ENCODE measurements at places on chromosomes 2 and 18. TPM values are rescaled to one million over a fixed set of nuclear protein-coding genes. Genes with fewer than 3 reads are reported as not detected.
A peak's percentile ranks its signal among the peaks of the same experiment; 100 is the strongest.

DNA sequence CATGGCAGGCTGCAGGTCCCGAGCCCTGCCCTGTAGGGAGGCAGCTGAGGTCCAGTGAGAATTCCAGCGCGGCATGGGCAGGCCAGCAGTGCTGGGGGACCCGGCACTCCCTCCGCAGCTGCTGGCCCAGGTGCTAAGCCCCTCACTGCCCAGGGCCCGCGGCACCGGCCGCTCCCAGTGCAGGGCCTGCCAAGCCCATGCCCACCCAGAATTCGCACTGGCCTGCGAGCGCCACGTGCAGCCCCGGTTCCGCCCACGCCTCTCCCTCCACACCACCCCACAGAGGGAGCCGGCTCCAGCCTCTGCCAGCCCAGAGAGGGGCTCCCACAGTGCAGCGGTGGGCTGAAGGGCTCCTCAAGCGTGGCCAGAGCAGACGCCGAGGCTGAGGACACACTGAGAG is 158.5 kb upstream of the ACVR2A start:
- no peak for DNase-seq

GRCh38 chr2:168758970-168759820 is 43.2 kb upstream of the NOSTRIN start:
- DNase-seq, result peak; percentile 62

GRCh38 chr2:41204315-41204714 is 752.4 kb upstream of the SLC8A1 start:
- DNase-seq, result no peak

The COL3A1 gene
- total RNA-seq, result 1.4 TPM

- no peak for DNase-seq
These were observed 32.6 kb downstream of the MYL12B start for GRCh38 chr18:3294435-3295080.

DNA sequence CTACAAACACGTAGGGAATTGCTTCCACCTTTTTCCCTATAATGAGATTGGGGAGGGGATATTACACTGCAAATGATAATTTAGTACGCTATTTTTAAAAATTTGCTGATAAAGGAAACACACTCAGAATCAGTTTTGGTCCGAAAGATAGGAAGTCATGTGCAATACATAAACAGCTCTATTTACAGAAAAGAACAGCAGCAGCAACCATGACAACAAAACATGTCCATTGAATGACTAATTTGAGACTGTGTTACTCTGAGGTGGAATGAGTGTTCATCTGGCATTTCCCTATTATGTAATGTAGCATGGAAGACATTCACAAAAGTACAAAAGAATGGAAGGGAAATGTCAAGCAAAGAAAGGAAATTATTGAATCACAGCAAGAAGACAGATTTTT is 337.2 kb downstream of the NBAS start:
- DNase-seq, result peak; percentile 85

The ELOA2 gene
- not detected for total RNA-seq

DNA sequence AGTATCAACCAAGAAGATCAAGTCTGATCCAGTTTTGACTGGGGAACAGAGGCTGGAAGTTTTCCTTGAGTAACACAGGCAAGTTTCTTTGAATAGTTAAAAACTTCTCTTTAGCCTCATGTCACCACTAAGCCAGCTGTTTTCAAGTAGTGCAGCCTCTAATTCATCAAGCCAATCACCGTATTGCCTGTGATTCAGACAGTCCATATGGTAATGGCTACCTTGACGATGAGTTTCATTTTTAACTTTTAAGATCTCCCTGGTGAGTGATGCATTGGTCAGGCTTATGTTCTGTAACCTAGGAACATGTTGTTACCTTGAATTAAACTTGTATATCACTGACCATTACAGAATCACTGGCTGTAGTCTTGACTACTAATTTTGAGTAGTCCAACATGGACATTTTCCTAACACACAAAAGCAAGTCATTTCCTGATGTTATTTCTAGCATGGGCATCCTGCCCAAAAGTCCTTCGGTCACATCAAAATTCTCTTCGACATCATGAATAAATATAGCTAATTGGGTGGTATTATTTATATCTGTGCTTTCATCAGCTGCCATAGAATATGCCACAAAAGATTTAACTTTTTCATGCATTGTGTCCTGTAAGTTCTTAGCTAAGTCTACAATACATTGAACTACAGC is 238.8 kb upstream of the GCFC2 start:
- DNase-seq, result no peak

The KCNIP3 gene
- total RNA-seq, result 0.13 TPM

All from dermis microvascular lymphatic vessel endothelial cell (primary cell).